ENCODE measurements at places on chromosomes 11 and 22.

GRCh38 chr11:70541699-70542098, 143.4 kb downstream of the CTTN start:
- DNase-seq = no peak

- DNase-seq = no peak
Observed at GRCh38 chr11:73189723-73190556, 28.1 kb upstream of the P2RY2 start.

- no peak for DNase-seq
Observed at GRCh38 chr11:69643646-69644045, 2.7 kb downstream of the CCND1 start.

- DNase-seq = no peak
Observed at GRCh38 chr11:109991835-109992234, 101.4 kb upstream of the ZC3H12C start.

GRCh38 chr11:7448201-7448600, 37.1 kb upstream of the OLFML1 start:
- DNase-seq = no peak

DNA sequence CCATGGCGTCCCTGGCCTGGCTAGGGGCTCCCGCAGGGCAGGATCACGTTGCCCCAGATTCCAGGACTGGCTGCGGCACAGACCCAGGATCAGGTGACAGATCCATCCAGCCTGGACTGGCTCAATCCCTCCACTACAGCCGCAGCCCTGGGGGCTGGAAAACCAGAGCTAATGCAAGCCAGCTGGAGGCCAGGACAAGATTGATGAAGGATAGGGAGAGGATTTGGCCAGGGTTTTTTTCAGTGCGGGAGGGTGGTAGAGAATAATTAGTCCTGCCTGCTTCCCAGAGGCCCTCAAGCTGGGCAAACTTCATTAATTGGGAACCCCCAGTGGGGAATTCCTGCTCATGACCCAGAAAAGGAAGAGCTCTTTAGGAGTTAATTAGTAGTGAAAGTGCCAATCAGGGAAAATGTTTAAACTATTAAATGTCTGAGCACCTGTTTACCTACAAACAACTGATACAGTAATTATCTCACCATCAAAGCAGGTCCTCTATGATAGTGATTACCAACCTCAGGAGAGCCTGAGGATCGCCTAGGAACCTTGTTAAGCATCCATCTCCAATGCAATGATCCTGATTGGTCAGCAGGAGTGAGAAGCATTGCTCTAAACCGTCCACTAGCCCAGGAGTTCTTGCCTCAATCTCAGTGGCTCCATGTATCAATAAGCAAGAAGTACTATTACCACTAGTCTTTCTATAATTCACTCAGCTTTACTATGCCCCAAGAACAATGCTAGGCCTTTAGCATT, 33.0 kb upstream of the MYOD1 start:
- DNase-seq = peak; percentile 60

GRCh38 chr11:35491231-35491871, 34.1 kb downstream of the PAMR1 start:
- DNase-seq = no peak

DNA sequence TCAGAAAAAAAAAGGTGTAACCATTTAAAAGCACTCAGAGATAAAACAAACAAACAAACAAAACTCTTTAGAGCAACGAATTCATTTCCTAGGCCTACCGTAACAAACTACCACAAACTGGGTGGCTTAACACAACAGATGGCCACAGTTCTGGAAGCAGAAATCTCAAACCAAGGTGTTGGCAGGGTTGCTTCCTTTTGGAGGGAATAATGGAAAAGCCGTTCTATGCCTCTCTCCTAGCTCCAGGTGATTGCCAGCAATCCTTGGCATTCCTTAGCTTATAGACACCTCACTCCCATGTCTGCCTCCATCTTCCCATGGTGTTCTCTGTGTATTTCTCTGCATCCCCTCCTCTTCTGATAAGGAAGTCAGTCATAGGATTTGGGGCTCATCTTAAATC, 200.4 kb downstream of the RAB38 start:
- DNase-seq = no peak

- peak; percentile 79 for DNase-seq
Observed at GRCh38 chr11:111454561-111455192, 57.5 kb downstream of the BTG4 start.

DNA sequence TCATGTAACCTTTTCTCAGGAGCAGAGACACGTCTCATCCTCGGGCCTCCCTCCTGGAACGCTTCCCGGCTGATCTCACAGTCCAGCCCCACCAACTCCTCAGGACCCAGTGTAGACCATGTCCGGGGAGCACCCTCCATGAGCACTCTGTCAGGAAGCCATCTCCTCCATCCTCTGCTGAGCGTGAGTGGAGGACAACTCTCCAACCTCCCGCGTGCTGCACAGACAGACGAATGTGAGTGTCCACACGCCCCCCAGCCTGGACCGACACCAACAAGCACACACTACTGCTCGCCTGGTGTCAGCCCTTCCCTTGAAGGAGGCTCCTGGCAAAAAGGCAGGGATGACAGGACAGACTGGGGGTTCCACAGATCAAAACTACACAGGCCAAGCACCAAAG, 86.6 kb downstream of the SHANK2 start:
- no peak for DNase-seq

GRCh38 chr11:81104051-81104450, 1629.6 kb downstream of the FAM181B start:
- no peak for DNase-seq

GRCh38 chr11:59403546-59403945, 22.7 kb downstream of the OR5A2 start:
- no peak for DNase-seq

- DNase-seq = peak; percentile 25
Observed at GRCh38 chr22:50010676-50011446, 1.7 kb downstream of the IL17REL start.

GRCh38 chr11:124174001-124174583, 9.1 kb upstream of the OR10D3 start:
- DNase-seq = peak; percentile 18

GRCh38 chr11:58318532-58318931, 40.3 kb downstream of the OR5B17 start:
- DNase-seq = no peak

DNA sequence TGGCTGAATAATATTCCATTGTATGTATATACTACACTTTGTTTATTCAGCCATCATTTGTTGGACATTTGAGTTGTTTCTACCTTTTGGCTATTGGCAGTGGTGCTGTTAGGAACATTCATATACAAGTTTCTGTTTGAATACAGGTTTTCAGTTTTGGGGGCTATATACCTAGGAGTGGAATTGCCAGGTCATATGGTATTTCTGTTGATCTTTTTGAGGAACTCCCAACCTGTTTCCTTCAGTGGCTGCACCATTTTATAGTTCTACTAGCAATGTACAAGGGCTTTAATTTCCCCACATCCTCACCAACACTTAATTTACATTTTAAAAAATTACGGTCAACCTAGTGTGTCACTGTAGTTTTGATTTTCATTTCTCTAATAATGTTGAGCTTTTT, 54.6 kb downstream of the HSD17B12 start:
- no peak for DNase-seq

- no peak for DNase-seq
Observed at GRCh38 chr11:69153661-69154060, 2.1 kb upstream of the SMIM38 start.

DNA sequence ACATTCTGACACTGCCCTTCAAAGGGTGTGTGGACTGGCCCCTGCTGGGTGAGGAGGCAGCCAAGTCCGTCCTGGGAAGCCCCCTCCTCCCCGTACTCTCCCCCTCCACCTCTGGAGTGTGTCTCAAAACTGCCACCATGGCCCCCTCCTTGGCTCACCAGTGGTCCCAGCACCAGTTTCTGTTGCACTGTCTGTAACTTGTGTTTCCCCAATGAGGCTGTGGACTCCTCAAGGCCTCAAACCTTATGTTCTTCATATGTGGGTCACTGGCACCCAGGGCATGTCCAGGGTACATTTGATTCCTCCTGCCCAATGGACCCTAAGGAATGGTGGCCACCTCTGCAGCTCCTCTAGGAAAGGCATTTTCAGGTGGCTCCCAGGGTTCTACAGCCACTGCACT, 6.6 kb upstream of the NPTXR start:
- no peak for DNase-seq

- DNase-seq = no peak
Observed at GRCh38 chr22:29814003-29814402, 24.1 kb downstream of the ASCC2 start.

- DNase-seq = no peak
Observed at GRCh38 chr22:38205261-38206128, 3.7 kb downstream of the MAFF start.

DNA sequence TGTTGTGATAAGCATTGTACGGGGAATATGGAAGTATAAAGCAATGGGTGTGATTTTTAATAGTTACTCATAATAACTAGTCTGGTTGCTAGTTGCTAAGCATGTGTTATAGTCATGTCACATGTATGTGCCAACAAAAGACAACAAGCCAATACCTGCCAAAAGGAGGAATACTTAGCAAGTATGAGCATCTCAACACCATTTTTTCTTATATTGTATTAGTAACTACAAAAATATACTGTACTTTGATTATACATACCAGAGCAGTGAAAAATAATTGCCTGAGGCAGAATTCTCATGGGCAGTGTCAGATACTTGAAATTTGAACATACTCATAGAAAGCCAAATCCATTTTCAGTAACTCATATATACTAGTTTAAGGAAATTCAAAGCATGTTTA, 62.4 kb upstream of the ALKBH3 start:
- no peak for DNase-seq

- peak; percentile 51 for DNase-seq
Observed at GRCh38 chr22:35102663-35103062, 36.7 kb downstream of the ISX start.

DNA sequence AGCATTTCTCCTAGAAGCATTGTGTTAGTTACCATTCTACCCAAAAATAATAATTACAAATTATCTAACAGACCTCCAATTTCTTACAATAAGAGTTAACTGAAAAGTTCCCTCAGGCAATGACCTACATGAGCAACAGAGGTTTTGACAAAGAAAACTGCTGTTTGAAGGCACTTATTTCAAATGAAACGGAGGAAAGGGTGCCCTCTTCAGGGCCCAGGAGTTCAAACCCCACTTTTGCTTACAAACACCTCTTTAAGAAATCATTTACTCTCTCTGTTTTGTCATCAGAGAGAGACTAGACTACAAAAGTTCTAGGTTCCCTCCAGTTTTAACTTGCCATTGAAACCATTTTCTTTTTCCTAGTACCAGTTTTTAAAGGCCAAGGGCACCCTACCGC, 56.7 kb downstream of the AMBRA1 start:
- DNase-seq = no peak

- DNase-seq = no peak
Observed at GRCh38 chr11:91869686-91870085, 354.9 kb upstream of the FAT3 start.

GRCh38 chr11:96314326-96315020, 28.5 kb downstream of the MAML2 start:
- no peak for DNase-seq

GRCh38 chr22:49291781-49292180, 535.9 kb downstream of the BRD1 start:
- DNase-seq = no peak

GRCh38 chr11:97729546-97730272, 1291.0 kb upstream of the CNTN5 start:
- no peak for DNase-seq

- no peak for DNase-seq
Observed at GRCh38 chr11:3920148-3920852, 64.8 kb downstream of the STIM1 start.

DNA sequence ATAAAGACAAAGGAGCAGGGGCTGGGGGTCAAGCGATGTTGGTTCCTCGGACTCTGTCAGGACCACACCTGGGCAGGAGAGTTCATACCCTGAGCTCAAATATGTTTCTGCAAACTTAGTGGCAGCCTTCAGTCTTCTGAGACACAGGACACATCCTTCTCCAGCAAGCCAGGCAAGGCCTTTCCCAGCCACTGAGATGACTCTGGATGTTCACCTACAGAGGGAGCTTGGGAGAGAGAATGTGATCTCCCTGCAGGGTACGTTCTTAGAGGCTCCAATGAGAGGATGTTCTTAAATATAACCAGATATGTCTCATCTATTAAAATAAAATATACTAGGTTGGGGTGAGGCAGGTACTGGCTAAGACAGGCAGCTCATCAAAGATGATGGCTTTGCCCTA, 461.5 kb downstream of the OPCML start:
- no peak for DNase-seq

DNA sequence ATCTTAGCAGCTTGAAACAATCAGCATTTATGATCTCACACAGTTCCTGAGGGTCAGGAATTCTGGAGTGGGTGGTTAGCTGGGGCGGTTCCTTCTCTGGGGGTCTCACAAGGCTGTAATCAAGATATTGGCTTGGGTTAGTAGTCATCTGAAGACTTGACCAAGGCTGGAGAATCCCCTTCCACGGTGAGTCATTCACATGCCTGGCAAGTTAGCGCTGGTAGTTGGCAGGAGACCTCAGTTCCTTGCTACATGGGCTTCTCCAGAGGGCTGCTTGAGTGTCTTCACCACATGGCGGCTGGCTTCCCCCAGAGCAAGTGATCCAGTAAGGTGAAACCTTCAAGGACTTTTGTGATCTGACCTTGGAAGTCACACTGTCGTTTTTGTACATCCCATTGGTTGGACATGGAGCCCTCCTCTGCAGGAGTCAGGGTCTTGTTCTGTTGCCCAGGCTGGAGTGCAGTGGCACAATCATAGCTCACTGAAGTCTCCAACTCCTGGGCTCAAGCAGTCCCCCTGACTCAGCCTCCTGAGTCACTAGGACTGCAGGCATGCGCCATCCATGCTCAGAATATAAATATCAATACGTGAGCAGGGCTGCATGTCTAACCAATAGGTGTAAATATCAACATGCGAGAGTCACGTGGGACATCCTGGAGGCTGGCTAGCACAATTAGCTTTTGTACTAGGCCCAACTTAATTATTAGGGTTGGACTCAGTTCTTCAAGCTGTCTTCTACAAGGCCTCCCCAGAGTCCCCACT, 7.2 kb upstream of the NIPSNAP1 start:
- no peak for DNase-seq

DNA sequence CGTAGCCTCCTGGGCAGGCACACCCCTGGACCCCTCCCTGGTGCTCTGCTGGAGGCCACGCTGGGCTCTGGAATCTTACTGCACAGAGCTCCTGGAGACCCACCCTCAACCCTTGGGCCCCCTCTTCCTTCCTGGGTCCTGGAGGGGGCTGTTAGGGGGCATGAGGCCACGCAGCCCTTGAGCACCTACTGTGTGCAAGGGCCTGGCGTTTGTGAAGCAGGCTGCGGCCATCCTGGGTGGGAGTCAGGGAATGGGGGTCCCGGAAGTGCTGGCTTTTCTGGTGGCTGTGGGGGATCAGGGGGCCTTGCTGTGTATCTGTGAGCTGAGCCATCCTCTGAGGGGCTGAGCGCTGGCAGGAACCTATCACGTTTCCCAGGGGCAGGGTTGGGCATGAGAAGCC, 40.9 kb upstream of the CCDC188 start:
- DNase-seq = no peak

- DNase-seq = no peak
Observed at GRCh38 chr11:101620026-101620425, 36.2 kb upstream of the TRPC6 start.

Data from nephron progenitor cell (in vitro differentiated cells).